ENCODE measurements at places on chromosomes 5 and 9. TPM values are rescaled to one million over a fixed set of nuclear protein-coding genes. Genes with fewer than 3 reads are reported as not detected.

- no peaks in the 10 kb centered on the region for H3K4me1 ChIP-seq
- H3K4me3 ChIP-seq, result no peak overlapping the region
- peaks cover 5% of the 10 kb centered on the region for H3K27me3 ChIP-seq
- H3K27ac ChIP-seq, result no peak overlapping the region
- no peaks in the 10 kb centered on the region for H3K36me3 ChIP-seq
These were observed 231.3 kb downstream of the ENC1 start for GRCh38 chr5:74409166-74409706.

- DNase-seq, result no peak
- peaks cover 14% of the 10 kb centered on the region for H3K36me3 ChIP-seq
- H3K27me3 ChIP-seq, result peaks cover 3% of the 10 kb centered on the region
- no peak overlapping the region for H3K4me3 ChIP-seq
- H3K4me1 ChIP-seq, result peaks cover 36% of the 10 kb centered on the region
- no peak overlapping the region for H3K27ac ChIP-seq
These were observed 43.0 kb downstream of the STOM start for GRCh38 chr9:121326901-121327613.

- no peak overlapping the region for H3K4me3 ChIP-seq
- H3K27me3 ChIP-seq, result no peaks in the 10 kb centered on the region
- H3K27ac ChIP-seq, result no peak overlapping the region
- H3K4me1 ChIP-seq, result no peaks in the 10 kb centered on the region
These were observed 30.4 kb downstream of the AHRR start for GRCh38 chr5:351921-352245.

DNA sequence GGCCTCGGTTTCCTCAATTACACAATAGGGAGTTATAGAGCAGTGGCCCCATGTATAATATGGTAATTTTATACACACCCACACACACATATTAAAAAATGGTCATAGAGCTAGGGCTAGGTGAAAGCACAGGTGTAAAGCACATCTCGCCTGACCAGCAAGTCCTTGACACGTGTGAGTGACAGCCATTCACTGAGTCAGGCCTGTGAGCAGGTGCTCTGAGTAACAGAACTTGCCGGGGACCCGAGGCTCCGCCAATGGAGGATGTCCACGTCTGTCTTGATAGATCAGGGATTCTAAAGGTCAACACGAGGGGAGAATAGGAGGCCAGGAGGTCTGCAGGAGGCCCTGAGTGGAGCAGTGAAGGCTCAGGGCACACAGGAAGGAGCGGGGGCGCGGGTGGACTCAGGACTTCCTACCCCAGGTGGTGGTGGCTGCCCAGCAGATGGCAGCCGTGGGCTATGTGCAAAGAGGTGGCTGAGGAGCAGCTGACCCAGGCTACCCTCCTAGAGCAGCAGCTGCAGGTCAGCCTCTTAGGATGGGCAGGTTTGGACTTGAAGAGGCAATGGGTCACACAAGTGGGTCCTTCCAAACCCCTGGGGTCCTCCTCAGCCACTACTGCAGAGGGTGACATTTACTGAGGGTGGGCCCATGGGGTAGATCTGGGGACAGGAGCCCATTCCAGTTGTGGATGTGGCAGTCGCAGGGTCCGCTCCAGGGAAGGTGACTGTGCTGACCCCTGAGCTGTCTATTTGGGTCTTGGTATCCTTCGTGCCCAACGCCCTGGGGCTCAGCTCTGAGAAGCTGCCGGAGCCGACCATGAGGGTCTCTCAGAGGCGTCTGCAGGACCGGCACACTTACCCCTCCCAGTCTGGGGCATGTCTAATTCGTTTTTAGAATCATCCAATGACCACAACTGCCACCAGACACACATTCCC lies 45.9 kb downstream of the PRRT1B start:
- peak overlapping the region; percentile 78 for H3K27ac ChIP-seq
- no peaks in the 10 kb centered on the region for H3K36me3 ChIP-seq
- H3K4me3 ChIP-seq, result peak overlapping the region; percentile 66
- peaks cover 6% of the 10 kb centered on the region for H3K27me3 ChIP-seq

DNA sequence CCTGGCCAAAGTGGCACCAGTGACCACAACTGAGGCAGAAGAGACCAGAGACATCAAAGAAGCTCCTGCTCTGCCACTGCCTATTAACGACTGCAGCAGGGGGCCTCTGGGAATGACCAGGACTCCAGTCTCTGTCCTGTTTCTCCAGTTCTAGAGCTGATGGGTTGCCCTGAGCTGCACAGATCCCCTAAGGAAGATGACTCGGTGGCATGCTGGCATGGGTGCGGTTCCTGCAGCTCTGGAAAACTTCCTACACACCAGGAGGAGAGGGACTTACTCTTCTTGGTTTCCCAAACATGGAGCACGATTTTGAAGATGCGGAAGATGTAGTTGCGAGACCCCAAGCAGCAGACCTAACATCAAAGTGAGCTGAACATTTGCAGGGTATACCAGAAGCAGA lies 2.7 kb downstream of the SLIT3 start:
- H3K4me1 ChIP-seq, result peaks cover 9% of the 10 kb centered on the region
- H3K27ac ChIP-seq, result no peak overlapping the region
- peak overlapping the region; percentile 13 for H3K4me3 ChIP-seq
- H3K36me3 ChIP-seq, result no peaks in the 10 kb centered on the region
- DNase-seq, result no peak

GRCh38 chr9:686321-686813 lies 155.1 kb upstream of the DMRT1 start:
- no peak for DNase-seq
- H3K27me3 ChIP-seq, result peaks cover 2% of the 10 kb centered on the region
- no peak overlapping the region for H3K27ac ChIP-seq
- H3K36me3 ChIP-seq, result no peaks in the 10 kb centered on the region
- H3K4me3 ChIP-seq, result no peak overlapping the region

The ZNF300 gene
- 2.1 TPM for polyA plus RNA-seq

The C9orf57 gene
- polyA plus RNA-seq, result not detected

The SPINK13 gene
- polyA plus RNA-seq, result not detected

The ACER2 gene
- polyA plus RNA-seq, result not detected
